Heart right ventricle (tissue), 16 donors: ENCODE measurements at places on chromosomes 6 and 20.
A peak's percentile ranks its signal among the peaks of the same experiment; 100 is the strongest.

GRCh38 chr6:54860132-54860531 is 13.6 kb downstream of the FAM83B start:
- DNase-seq, result no peak

DNA sequence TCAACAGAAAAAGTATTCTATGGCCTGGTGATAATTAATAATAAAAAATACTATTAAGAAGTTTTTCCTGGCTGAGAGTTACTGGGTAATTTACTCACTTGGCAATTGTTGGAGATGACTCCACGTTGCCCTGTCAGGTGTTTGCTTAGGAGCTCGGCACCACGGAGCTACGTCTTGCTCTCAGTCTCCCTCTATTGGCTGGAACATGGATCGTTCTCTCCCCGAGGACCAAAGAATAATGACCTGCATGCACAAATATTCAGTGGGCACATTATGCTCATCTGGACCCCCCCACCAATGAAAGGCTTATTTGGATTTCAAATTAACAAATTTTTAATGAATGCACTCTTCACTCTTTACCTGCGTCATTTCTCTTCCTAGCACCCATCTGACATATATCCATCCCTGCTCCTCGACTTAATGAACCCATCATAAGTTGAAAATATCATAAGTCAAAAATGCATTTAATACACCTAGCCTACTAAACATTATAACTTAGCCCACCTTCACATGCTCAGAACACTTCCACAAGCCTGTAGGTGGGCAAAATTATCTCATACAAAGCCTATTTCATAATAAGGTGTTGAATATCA is 71.0 kb upstream of the CD83 start:
- no peak for DNase-seq

GRCh38 chr20:63159826-63160640 is 55.9 kb downstream of the YTHDF1 start:
- DNase-seq, result no peak

DNA sequence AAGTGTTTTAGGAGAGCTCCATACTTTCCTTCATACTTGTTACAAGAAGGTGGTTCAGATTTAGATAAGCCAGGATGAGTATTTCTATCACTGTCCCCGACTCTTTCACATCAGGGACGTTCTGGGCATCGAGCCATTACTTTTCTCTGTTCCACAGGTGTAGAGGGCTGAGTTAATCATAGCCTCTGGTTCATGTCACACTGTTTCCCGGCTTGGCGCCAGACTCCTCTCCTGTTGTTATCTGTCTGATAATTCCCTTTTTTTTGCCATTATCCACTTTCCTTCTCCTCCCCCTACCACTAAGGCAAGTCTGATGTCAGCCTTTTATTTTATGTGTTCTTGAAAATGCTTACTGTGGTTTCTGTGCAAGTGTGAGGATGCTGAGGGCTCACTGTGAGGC is 593.4 kb downstream of the UTRN start:
- DNase-seq, result no peak

GRCh38 chr6:149247385-149247763 is 70.1 kb upstream of the TAB2 start:
- no peak for DNase-seq

GRCh38 chr20:25076731-25077609 is 5.0 kb downstream of the VSX1 start:
- no peak for DNase-seq

DNA sequence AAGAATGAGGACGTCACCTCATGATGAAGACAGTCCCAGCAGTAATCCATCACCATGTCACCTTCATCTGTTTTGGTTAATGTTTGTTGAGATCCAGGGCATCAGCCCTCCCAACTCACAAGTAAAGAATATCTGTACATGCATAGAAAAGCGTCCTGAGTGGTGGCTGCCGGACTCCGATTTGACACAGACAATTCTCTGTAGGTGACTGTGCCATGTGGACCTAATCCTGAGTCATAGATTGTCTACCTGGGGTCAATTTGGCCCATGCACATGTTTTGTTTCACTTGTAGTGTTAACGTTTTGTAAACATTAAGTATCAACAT is 168.4 kb upstream of the UST start:
- DNase-seq, result no peak

GRCh38 chr6:2944405-2945152 is 26.8 kb downstream of the SERPINB6 start:
- DNase-seq, result no peak

DNA sequence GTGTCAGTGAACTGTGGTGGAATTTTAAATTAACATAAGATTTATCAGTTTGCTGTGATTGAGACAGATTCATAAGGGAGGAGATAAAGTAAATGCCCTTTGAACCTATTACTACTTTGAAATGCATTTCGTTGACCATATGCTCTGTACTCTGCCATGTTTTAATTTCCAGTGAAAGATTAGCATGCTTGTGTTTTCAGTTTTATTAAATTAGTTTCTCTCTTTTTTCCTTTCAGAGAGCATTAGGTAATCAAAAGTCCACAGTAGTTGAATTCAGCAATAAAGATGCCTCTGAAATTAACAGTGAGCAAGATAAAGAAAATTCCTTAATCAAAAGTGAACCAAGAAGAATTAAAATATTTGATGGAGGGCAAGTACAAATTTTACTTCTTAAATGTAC is 117.4 kb downstream of the HIVEP1 start:
- no peak for DNase-seq

DNA sequence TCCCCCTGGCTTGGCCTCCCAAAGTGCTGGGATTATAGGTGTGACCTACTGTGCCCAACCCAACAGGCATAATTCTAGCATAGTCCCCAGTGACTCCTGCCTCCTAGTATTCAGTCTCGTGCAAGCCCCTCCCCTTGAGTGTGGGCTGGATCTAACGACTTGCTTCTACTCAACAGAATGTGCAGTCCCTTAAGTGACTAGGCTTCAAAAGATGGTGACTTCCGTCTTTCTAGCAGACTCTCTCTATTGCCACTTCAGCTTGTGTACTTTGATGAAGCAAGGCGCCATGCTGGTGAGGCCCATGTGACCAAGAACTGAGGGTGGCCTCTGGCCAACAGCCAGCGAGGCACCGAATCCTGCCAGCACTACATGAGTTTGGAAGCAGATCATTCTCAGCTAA is 109.6 kb upstream of the TRAF3IP2 start:
- DNase-seq, result no peak

GRCh38 chr6:20838113-20838512 is 303.9 kb downstream of the CDKAL1 start:
- DNase-seq, result no peak

GRCh38 chr6:170100046-170100445 is 190.8 kb downstream of the DLL1 start:
- peak; percentile 0 for DNase-seq

DNA sequence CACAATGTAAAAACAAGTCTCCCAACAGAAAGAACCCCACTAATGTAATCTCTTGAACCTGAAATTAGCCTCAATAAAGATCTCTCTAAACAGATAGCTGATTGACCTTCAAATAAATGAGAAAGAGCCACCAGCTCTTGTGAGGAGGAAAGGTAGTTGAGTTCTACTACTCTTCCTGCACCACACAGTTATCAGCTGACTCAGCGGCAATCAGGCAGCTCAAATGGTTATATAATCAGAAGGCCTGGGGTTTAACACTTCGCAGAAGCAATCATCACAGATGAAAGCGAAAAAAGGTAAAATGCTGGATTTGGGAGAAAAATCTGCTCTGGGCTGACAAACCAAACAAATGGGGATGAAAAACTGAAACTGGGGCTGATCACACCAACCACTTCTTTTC is 91.8 kb downstream of the CHD6 start:
- no peak for DNase-seq

- DNase-seq, result no peak
Measured at GRCh38 chr20:6502219-6502618, 265.3 kb upstream of the BMP2 start.

DNA sequence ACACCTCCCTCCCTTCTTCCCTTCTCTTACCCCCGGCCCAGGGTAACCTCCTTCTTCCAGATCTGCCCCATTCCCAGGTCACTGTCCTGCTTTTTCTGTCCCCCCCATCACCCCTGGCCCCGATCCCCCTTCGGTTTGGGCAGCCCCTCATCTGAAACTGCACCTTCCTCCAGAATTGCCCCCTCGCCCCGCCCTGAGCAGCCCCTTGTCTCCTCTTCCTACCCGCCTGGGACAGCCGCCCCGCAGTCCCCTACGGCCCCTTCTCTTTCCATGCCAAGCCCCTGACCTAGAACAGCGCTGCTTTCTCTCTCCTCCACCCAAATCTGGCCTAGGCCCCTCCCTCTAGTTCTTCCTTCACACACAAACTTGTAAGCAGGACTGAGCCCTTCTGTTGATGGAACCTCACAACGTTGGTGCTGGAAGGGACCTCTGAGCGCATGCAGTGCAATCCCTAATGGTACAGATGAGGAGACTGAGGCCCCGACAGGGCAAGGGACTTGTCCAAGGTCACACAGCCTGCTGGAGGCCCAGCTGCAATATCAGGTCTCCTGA is 630 bp downstream of the PPP2R5D start:
- DNase-seq, result no peak

GRCh38 chr6:3450888-3451287 is 6.0 kb downstream of the SLC22A23 start:
- DNase-seq, result no peak

- DNase-seq, result no peak
Measured at GRCh38 chr20:12058216-12058615, 140.5 kb downstream of the BTBD3 start.

- DNase-seq, result no peak
Measured at GRCh38 chr6:20715135-20715806, 181.0 kb downstream of the CDKAL1 start.

DNA sequence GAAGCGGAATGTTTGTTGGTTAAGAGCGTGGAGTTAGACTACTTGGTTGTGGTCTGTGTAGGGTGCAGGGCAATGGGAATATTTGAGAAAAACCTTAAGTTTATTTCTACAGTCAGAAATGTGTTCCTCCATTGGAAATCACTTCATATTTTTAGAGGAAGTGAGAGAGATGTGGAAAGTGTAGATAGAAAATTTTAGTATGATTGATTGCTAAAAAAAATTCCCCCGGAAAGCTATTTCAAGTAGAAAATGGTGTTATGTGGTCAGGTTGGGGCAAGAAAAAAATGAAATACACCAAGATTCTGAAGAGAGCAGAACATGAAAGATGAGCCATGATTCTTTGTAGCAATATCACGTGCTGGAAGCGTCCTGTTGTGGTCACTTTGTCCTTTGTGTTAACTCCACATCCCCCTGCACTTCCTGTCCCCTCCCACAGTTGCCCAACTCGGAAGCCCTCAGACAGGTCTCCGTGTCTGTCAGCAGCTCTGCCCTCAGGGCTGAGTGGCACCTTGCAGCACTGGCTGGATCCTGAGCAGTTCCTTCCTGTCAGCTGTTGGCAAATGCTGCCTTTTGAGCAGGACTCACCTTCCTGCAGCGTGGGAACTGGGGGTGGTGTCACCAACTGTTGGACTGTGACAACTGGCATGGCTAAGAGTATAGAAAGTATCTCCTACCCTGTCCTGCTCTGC is 137.5 kb upstream of the SLC24A3 start:
- DNase-seq, result no peak

DNA sequence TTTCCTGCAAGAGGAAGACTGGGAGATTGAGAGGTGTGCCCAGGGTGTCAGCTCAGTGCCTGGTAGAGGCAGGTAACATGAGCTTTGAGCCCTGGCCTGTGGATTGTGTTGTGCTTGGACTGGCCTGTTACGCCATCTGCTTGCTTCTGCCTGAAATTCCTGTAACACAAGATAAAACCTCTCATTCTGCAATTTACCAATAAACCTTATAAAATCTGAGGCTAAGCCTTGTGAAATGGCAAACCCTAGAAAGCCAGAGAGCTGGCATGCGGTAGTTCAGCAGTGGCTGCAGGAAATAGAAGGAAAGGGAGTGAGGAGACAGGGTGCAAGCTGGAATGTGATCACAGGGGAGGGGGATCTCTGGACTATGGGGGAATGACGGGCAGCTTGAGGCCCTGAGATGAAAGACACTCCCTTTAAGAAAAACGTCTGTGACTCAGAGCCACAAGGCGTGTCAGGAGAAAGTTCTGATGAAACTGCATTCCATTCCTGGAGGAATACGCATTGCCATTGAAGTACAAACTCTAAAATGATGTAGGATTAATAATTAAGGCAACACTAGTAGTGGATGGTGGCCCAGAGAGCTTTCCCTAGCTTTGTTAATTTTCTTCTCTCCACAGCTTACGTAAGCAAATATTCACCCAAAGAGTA is 26.3 kb upstream of the TFAP2A start:
- DNase-seq, result no peak

DNA sequence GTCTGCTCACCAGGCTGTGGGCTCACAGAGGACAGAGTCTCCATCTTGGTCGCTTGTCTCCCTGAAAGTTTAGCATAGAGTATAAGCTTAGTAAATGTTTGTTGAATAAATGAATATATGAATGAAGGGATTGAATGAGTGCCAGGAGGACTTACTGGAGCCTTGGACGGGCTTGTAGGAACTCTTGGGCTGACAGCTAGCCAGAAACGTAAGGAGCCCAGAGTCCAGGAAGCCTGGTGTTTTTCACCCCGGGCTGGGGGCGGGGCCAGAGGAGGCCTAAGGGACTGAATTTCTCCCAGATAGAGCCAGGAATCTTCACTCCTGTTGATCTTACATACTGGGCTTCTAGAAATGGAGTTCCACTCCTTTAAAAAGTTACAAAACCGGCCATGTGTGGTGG is 68.5 kb upstream of the SRSF6 start:
- DNase-seq, result peak; percentile 51
